ENCODE measurements at places on chromosomes 2 and 18.

GRCh38 chr2:83113953-83114352, 1345.1 kb downstream of the SUCLG1 start:
- no peak for DNase-seq

DNA sequence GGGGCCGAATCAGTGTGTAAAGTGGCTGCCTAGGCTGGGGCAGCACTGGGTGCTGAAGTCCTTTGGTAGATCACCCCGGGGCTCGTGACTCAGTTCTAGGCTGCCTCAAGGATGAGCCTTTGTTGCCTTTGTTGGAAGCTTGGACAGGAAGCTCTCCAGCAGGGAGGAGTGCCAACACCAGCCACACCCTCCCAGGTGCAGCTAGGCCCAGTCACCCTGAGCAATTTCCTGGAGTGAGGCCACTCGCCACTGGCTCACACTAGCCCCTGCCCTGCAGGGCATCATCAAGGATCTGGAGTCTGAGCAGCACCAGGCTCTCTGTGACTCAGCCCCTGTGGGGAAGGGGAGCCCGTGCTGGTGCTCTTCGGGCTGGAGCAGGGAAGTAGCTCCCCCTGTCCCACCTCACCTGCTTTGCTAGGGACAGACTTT, 6.7 kb upstream of the SDC1 start:
- no peak for DNase-seq

GRCh38 chr2:149597050-149597667, 9.6 kb upstream of the MMADHC start:
- no peak for DNase-seq

DNA sequence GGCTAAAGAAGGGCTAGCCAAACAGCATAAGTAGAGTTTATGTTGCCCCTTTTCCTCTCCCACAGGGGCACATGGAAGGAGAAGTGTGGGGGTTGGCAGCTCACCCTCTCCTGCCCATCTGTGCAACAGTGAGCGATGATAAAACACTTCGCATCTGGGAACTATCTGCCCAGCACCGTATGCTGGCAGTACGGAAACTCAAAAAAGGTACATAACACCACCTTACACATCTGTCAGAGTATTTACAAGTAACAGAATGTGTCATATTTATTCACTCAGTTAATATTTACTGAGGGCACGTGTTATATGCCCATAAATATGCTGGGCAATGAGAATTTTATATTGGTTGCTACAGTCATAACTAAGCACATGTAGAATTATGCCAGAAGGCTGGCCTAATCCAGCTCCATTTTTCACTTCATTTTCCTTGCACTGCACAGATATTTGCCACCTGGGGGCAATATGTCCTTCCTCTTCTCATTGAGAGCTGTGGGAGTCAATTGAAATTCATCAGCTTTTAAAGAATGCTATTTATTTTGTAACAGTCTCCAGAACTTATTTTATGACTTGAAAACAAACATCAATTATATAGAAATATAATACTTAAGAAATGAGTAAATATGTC, 150.6 kb downstream of the RTN4 start:
- DNase-seq, result no peak

DNA sequence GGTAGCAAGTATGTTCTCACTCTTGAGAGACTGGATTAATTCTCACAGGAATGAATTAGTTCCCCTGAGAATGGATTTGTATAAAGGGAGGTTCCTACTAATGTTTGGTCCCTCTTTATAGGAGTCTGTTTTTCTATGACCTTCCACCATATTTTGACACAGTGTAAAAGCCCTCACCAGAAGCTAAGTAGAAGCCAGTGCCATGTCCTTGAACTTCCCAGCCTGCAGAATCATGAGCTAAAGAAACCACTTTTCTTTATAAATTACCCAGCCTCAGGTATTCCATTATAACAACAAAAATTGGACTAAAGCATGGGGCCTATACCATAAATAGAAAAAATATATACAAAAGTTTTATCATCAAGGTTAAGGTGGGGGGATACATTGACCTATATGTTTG, 227.9 kb upstream of the DTNA start:
- no peak for DNase-seq

DNA sequence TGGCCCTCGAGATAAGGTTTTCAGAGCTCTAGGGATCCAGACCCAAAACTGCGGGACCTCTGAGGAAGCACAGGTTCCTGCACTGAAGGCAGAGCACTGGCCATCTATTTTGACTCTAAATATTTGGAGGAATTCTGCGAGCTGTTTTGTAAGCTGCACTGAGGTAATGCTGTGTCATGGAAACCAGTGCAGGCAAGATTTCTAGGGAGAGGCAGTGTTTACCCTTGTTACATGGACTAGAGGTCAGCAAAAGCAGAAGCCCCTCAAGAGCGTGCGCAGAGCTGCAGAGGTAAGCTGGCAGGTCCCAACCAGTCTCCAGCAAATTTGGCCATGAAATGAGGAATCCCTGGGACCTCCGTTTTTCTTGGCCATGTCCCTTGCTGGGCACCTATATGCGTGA, 137.3 kb downstream of the RNF152 start:
- DNase-seq, result no peak

DNA sequence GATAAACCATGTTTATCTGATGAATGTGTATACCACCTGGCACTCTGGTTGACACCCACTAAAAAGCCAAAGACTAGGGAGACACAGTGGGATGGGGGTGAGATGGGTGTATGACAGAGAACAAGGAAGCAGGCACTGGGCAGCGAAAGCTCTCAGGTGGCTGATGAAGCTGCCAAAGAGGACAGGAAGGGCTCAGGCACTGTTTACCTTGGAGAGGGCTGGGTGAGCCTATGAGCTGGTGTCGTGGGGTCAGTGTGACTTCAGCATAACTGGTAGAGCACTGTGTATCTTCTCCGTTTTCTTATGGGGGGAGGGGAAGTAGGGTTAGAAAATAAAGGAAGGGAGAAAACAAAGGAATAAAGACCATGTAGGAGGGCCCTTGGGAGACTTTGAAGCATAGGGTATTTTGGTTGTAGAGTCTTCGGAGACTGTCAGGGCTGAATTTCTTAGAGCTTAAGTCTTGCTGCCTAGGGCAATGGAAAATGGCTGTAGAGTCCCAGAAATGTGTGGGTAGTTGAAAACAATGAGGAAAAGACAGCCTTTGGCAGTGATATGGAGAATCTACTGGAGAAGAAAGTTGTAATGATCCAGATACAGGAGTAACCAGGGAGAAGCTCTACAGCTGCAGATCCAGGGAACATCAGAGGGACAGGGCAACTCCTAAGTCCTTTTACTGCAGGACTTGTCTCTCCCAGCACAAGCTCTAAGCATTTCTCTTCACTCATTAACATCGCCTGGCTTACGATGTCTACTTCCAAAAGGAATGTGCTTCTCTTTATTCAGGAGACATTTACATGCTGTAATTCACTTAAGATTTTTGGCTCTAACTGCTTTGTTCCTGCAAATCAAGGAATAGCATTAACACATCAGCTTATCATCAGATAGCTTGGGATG, 120.0 kb downstream of the AQP4 start:
- no peak for DNase-seq

GRCh38 chr2:41488888-41489287, 558.9 kb upstream of the PKDCC start:
- DNase-seq, result no peak

DNA sequence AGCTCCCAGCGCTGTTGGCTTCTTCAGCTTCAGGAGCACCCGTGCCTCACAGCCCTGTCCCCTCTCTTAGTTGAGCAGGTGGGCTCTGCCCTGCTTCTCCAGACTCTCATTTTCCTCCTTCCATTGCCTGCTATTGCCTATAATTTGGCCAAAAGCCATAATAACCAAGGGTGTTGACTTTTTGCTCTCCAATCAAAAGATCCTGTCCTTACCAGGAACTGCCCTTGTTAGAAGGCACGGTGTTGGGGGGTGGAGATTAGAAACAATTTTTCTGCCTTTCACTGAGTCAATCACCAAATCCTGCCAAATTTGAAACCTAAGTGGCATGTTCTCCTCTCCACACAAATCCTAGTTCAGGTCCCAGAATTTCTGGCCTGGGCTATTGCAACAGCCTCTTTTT, 16.7 kb upstream of the PDIA6 start:
- DNase-seq, result no peak

- DNase-seq, result no peak
Measured at GRCh38 chr2:233600386-233600785, 17.0 kb upstream of the UGT1A8 start.

DNA sequence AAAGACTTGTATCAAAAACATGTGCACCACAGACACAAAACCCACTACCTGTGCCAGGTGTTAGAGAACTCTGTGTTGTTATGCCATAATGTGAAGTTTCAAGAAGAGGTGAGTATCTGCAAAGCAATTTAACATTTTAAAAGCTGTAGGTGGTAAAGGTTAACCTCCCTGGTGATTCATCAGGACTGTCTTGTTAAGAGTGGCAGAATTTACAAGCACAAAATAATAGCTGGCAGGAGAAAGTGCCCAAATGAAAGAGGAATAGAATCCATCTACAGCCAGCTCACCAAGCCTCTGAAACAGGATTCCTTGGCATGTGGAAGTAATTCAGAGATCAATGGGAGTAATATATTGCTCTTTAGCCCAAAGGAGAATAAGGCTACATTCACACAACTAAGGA, 230.7 kb downstream of the AFF3 start:
- no peak for DNase-seq

DNA sequence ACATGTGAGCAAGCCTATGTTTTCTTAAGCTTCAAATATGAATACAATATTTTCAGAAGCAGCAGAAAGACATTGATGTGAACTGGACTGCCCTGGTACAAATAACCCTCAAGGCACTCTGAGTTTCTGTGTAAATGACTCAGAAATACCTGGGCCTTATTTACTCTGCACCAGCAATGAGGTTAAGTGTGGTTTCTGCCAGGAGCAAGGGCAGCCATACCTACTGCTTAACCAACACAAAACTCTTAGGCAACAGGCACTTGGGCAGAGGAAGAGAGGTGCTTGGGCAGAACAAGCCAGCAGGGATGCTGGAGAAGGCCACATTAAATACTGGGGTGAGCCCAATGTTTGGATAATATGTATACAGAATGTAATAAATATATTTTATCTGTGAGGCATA, 29.4 kb upstream of the ARL5A start:
- no peak for DNase-seq

GRCh38 chr2:127462461-127462860, 44.2 kb downstream of the PROC start:
- no peak for DNase-seq

DNA sequence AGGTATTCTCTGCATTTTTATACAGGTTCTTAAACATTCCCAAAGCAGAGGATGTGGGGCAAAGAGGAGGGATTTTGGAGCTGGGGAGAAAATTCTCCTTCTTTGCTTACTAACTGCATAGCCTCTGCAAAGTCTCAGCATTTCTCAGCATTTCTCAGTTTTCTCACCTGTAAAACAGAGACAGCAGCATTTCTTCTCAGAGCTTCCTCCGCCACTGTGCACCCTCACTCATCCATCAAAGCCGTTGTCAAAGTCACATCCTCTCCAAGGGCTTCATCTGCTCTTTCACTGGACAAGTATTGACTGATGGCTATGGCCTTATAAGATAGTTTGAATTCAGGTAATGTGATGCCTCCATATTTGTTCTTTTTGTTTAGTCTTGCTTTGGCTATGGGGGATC, 17.4 kb downstream of the MYO7B start:
- DNase-seq, result no peak

DNA sequence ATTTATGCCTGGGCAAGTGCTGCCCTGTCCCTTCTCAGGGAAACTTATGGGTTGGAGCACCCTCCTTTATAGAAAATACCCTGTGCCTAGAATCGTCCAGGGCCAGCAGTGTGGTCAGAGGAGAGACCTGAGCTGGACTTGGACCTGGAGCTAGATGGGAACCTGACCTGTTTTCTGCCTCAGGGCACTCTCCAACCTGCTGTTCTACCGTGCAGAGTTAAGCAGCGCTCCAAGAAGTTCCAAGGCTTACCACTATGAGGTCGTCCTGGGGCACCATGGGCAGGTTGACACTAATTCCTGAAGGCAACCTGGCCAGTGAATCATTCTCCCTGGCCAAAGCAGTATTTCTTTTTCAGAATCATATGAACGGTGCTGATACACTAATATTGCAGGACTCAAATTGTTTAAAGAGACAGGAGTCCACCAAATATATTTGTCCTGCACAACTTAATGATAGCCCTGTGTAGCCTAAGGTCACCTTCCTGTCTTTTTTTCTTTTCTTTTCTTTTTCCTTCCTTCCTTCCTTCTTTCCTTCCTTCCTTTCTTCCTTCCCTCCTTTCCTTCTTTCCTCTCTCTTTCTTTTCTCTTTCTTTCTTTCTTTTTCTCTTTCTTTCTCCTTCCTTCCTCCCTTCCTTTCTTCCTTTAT, 455.4 kb upstream of the HNMT start:
- no peak for DNase-seq

DNA sequence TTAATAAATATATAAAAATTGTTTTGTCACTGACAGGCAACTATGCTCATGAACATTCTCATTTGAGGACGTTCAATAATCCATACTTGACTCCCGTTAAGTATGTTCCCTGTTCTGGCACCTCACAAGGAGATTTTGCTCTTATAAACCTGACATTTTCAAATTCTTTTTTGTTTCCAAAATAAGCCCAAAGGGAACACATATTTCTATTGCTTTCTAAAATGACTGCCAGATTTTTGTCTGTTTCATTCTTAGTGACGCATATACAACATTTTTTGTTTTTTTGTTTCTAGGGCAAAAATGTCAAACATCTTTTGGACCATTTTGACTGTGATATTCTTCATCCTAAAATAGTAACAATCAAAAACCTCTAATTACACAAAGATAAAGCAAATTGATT, 50.5 kb downstream of the CYTIP start:
- DNase-seq, result no peak

- no peak for DNase-seq
Measured at GRCh38 chr2:232250246-232251175, 128.0 kb upstream of the ALPP start.

DNA sequence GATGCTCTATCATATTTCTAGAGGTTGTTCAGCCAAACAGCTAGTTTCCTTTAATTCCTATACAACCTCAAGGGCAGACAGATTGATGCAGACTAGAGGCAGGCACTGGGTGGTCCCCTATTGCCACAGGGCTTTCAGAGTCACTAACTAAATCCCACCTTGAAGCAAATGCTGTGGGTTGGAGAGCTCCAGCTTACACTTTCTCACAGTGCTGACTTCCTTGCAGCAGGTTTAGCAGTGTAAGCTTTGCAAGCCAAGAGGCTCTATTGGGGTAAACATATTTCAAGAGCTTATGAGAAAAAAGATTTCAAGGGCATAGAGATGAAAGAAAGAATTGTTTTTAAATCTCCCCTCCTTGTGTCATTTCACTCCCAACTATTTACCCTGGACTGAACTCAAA, 366.5 kb upstream of the CRIM1 start:
- DNase-seq, result no peak

GRCh38 chr2:160696087-160696452, 202.5 kb upstream of the RBMS1 start:
- no peak for DNase-seq

GRCh38 chr2:55156984-55157383, 75.1 kb downstream of the CLHC1 start:
- DNase-seq, result no peak

DNA sequence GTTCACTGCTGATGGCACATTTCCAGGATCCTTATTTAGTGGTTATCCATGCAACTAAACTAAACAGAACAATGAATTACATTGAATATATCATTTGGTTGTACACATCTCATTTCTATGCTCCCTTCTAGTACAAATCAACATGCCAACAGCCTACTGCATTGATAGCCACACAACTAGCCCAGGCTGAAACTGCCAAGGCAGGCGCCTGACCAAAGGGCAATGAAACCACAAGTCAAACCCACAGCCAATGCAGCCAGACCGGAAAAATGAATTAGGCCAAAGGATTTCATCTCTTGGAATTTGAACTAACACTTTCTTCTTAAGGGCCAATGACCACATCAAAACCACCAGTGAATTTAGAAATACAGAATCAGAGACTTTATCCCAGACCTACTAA, 196.4 kb downstream of the NOL4 start:
- no peak for DNase-seq

GRCh38 chr2:27240406-27240805, 22.4 kb downstream of the SLC30A3 start:
- DNase-seq, result no peak

All from activated CD8-positive, alpha-beta memory T cell treated with anti-CD3 and anti-CD28 coated beads for 48 hours (primary cell).